ENCODE measurements at places on chromosomes 5 and 9.

DNA sequence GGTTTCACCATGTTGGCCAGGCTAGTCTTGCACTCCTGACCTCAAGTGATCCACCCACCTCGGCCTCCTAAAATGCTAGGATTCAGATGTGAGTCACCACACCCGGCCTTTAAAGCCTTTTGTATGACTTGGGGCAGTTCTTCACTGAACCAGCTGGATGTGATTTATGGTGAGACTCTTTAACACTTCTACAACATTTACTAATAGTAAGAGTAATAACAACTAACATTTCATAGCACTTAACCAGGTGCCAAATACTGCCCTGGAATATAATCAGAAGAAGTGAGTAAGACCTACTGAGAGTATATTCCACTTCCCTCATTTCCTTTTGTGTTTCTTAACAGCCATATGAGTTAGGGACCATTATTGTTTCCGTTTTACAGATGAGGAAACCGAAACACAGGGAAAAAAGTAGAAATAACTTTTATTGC lies 10.0 kb downstream of the ZSWIM6 start:
- DNase-seq = no peak

- DNase-seq = no peak
Measured at GRCh38 chr5:97297704-97298091, 114.7 kb upstream of the RIOK2 start.

DNA sequence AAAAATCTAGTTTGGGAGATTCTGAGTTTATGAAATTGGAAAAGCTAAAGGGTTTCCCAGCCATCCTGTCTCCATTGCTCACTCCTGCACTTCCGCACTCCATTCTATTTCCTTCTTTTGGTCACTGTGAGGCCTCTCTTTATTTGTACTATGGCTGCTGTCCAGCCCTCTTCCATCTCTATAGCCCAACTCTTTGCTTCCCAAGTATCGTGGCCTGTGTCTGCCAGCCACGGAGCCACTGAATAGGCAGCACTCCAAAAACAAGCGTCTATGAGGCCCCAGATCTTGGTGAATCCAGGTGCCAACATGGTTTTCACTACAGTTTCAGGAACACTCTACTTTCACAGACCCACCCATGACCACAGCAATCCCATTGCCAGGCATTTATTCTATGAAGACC lies 37.2 kb downstream of the GRAMD2B start:
- DNase-seq = no peak

- no peak for DNase-seq
Measured at GRCh38 chr5:93715327-93715726, 26.1 kb downstream of the POU5F2 start.

DNA sequence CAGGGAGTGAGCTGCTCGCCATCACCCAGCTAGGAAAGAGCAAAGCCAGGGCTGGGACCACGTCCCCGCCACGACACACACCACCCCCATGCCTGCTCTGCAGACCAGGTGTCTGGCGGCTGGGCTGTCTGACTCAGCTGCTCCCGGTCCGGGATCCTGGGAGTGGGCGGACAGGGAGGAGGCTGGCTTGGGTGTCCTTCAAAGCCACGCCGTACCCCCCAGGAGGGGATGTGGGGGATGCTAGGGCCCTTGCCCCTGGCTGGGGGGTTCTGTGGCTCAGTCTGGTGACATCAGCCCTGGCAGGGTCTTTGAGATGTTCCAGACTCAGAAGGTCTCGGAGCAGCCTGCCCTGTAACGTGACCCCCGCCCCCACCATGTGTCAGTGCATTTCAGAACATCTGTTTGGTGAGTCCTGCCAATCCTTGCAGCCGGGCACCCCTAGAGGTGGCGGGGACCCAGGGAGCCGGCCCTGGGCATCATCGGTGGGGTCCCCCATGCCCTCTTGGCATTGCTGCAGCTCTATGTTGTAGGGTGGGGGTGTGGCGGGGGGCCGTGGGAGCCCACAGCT lies 62.3 kb downstream of the HMCN2 start:
- no peak for DNase-seq

GRCh38 chr5:167732499-167732898 lies 558.9 kb upstream of the WWC1 start:
- DNase-seq = no peak

GRCh38 chr5:25095261-25095660 lies 450.5 kb upstream of the CDH10 start:
- DNase-seq = no peak

- no peak for DNase-seq
Measured at GRCh38 chr9:95736891-95737522, 138.5 kb upstream of the ERCC6L2 start.

DNA sequence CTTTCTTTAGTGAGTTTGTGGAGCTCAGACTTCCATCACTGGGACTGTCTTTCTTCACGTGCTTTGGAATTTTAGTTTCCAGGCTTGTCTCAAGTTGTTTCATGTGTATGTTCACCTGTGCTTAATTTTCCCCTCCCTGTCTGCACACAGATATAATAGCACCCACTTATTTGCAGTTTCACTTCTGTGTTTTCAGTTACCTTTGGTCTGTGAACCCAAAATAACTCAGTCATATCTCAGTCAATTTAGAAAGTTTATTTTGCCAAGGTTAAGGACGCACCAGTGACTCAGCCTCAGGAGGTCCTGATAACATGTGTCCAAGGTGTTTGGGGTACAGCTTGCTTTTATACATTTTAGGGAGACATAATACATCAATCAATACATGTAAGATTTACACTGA lies 330.4 kb downstream of the ICE1 start:
- DNase-seq = no peak

DNA sequence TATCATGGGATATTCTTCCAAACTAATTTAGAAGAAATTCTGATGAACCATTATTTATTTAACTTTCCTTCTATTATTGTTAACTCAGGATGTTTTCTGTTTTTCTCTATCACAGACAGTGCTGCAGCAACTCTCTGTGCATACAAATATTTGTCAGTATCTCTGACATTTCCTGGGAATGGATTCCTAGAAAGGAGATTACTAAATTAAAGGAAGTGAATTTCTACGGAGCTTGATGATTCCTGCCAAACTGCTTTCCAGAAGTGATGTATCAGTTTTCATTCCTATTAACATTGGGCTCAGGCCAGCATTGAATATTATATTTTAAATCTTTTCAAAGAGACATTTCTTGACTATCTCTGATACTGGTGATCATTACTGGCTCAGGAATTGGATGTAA lies 26.0 kb upstream of the MAST4 start:
- DNase-seq = no peak

- no peak for DNase-seq
Measured at GRCh38 chr9:107437716-107438115, 51.9 kb downstream of the KLF4 start.

DNA sequence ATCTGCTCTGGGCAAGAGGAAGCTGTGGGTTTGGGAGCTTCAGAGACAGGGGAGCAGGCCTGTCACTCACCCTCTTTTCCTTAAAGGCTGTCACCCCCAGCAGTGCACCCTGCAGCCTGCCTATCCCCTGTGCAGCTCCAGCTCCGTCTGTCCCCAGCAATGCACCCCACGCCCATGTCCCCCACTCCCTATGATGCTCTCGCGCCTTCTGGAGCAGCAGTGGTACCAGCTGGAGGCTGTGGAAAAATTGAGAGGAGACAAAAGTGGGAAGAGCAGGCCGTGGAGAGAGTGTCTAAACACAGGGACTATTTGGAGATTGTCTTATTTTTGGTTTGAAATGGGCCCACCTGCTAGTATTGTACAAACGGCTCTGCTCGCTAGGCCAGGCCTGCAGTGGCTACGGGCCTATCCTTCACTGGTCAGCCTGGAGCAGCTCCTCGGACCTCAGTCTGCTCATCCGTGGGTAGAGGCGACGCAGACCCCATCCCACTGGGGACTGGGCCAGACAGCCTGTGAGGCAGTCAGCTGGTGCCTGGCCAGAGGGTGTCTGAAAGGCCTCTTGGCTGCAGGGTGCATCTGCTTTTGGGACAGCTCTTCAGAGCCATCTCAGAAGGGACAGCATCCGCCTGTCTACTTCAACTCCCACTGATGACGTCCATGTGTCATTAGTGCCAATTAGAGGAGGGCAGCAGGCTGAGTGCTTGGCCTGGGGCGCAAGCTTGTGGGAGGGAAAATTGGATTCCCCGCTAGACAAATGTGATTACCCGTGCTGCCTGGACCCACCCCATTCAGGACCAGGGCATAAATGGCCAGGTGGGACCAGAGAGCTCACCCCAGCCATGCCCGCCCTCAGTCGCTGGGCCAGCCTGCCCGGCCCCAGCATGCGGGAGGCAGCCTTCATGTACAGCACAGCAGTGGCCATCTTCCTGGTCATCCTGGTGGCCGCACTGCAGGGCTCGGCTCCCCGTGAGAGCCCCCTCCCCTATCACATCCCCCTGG lies at the start of gene DBH:
TSS of gene DBH (plus strand) at position 831 of the 999 bp plus-strand sequence. CDS start at position 840, 9 bp downstream.
- no peak for DNase-seq

- no peak for DNase-seq
Measured at GRCh38 chr5:114928644-114929462, 240.9 kb downstream of the TRIM36 start.

DNA sequence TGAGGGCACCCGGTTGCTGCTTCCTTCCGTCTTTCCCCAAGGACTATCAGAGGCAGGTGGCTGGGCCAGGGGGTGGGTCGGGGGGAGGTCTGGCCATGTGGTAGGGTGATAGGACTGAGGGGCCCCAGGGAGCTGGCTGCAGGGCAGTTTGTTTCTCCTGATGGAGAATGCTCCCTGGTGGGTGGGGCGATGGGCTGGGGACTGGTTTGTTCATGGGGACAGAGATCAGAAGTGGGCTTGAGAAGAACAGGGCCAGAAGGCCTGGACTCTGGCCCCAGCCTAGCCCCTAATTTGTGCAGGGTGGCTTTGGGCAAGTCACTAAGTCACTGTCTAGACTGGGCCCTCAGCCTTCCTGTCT lies 117.4 kb downstream of the RGS3 start:
- DNase-seq = no peak

- no peak for DNase-seq
Measured at GRCh38 chr5:6734781-6735180, 21.5 kb downstream of the TENT4A start.

GRCh38 chr5:172223901-172224873 lies 30.2 kb downstream of the EFCAB9 start:
- DNase-seq = no peak

- no peak for DNase-seq
Measured at GRCh38 chr9:95769909-95770433, 105.5 kb upstream of the ERCC6L2 start.

DNA sequence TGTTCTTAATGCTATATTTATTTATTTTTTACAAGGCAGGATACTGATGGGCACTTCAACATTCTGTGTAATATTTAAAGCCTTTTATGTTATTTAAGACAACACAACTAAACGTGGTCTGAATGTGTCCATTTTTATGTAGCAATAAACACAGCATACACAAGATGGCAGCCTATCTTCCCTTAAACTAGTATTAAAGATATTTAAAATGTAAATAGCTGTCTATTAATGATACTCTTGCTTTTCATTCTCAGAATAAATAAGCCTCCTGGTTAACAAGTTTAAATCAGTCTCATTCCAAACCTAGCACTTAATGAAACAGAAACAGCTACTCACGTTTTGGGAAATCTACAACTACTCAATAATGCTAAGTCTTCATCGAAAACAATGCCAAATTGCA lies 315.7 kb downstream of the MCTP1 start:
- DNase-seq = no peak

DNA sequence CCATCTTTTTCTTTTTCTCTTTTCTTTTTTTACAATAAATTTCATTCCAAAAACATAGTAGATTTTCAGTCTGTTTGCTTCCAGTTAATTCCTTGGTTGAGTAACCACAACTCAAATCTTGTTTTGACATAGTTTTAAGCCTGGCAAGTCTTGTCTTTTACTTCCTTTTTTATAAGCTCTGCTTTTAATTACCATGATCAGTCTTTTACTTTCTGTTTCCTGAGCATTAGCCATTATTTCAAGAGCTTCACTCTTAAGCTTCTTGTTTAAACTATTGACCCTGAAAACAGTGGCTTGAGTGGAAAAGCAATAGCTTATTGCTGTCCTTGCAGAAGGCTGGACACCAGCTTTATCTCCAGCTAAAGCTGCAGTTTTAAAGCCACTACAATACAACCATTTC lies 1363.3 kb downstream of the MAT2B start:
- DNase-seq = no peak

GRCh38 chr5:135176991-135177390 lies 143.0 kb upstream of the PITX1 start:
- DNase-seq = no peak
